ENCODE measurements at places on chromosomes 13 and 19.

DNA sequence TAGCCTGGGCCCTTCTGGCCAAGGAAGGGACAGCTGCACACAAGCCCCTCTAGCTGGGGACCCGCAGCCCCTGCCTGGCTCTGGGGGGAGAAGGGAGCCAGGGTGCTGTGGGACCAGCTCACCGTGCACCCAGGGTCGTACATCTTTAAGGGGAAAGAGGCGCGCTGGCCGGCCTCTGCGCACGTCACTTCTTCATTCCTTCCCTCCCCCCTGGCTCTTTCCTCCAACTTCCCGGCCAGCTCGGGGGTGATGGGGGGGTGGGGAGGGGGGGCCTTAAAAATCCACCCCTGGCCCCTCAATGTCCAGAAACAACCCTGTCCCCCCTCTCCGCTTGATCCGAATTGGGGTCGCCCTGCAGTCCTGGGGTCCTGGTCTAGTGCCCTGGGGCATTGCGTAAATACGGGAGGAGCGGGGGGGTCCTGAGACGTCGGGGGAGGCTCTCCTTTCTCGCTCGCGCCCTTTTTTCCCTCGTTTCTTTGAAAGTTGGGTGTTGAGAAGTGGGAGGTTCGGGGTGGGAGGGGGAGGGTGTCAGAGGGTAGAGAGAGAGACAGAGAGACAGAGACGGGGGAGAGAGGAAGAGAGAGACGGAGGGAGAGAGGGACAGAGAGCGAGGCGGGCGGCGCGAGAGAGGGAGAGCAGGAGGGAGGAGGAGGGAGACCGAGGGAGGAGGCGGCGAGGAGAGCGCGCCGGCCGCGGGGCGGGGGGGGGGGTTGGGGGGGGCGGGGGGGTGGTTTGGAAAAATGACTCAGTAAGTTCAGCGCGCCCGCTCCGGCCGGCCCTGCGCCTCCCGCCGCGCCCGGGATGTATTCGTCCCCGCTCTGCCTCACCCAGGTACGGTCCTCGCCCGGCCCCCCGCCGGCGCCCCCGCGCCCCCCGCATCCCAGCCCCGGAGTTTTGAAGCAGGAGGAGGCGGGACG, at the start of gene NFIC:
TSS of gene NFIC (plus strand) at position 748 of the 917 bp plus-strand sequence. CDS start at position 802, 54 bp downstream.
- DNase-seq: peak; percentile 46

GRCh38 chr19:45515807-45516401, 8.6 kb downstream of the VASP start:
- no peak for DNase-seq

GRCh38 chr19:45911291-45911690, 3.3 kb downstream of the NANOS2 start:
- no peak for DNase-seq

DNA sequence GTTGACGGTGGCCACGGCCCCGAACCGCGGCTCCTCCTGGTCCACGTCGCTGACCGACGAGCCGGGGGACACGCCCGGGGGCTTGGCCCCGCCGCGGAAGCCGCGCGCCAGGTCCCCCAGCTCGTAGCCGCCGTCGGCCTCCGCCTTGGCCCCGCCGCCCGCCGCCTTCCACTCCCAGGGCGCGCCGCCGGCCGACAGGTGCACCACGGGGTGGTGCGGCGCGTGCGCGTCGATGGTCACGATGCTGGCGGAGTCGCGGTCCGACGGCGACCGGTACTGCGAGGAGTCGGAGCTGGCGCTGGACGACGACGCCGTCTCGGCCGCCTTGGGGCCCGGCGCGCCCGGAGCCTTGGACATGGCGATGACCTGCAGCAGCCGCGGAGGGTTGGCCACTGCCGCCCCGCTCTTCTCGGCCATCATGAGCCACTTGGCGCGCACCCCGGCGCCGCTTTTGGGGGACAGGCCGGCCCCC, 9.0 kb downstream of the PLPPR3 start:
- no peak for DNase-seq

- no peak for DNase-seq
Observed at GRCh38 chr19:3760871-3761361, 576 bp downstream of the APBA3 start.

DNA sequence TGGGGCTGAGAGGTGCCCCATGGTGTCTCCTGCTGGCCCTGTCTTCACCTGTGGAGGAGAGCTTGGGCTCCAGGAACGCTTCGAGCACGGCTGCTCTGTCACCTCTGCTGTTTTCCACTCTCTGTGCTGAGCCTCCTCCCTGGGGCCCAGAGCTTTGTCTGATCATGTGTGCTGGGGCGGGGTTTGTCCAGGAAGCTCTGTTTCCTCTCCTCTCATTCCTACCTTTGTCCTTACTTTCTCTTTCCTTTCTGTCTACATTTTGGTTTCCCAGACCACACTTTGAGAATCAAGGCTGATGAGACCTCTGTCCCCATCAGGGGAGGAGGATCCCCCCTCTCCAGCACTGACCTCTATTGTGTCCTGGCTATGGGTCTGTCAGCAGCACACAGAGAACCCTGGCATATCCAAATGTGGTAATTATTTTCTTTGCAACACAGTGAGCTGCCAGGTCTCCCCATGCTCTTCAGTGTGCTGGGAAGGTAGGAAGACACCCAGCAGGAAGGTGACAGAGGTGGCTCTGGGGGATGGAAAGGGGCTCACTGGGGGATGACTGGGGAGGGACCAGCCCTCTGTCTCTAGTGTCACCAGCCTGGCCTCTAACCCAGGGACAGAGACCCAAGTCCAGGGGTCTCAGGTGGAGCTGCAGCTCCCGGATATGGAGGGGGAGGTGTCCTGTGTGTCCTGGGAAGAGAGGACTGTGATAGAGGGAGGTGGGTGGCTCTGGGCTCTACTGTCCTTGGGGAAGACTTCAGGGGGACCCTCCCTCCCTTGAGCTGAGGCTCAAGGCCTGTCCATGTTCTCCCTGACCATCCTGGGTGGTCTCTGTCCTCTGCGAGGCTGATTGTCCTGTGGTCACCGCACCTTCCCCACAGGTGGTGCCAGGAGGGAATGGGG, at the start of gene CEACAM1:
TSS of gene CEACAM1 (minus strand) at position 128 of the 894 bp plus-strand sequence. CDS start at position 21, 107 bp downstream.
- peak; percentile 40 for DNase-seq

- DNase-seq: no peak
Observed at GRCh38 chr13:28273919-28274318, 135.6 kb downstream of the PAN3 start.

- DNase-seq: no peak
Observed at GRCh38 chr13:31282741-31283455, 83.1 kb downstream of the B3GLCT start.

Data from stimulated activated CD4-positive, alpha-beta T cell treated with anti-CD3 and anti-CD28 coated beads, Interleukin-4, amount 100 ng/mL, for 4 hours (primary cell).